Camera-type eye (tissue), 1 donor: ENCODE measurements at places on chromosomes 5 and 9. TPM values are rescaled to one million over a fixed set of nuclear protein-coding genes. Genes with fewer than 3 reads are reported as not detected.

Gene PCDHGA7
- 11.2 TPM for total RNA-seq

Gene ANKRD18B
- total RNA-seq, result 3.3 TPM

Gene PCDHB16
- total RNA-seq, result 9.2 TPM

Gene PCDHA3
- 4.6 TPM for total RNA-seq

Gene PCDHAC2
- total RNA-seq, result 39.0 TPM

Gene SPATA31C1
- not detected for total RNA-seq

Gene IL5
- total RNA-seq, result not detected

Gene PCDHGA3
- total RNA-seq, result 7.5 TPM

Gene RAD50
- total RNA-seq, result 46.0 TPM

Gene HTR1A
- total RNA-seq, result not detected

Gene EIF4E1B
- 0.55 TPM for total RNA-seq

Gene FAM221B
- not detected for total RNA-seq

Gene SLC22A4
- total RNA-seq, result 4.0 TPM

Gene TBCA
- 73.8 TPM for total RNA-seq

Gene TAF11L10
- total RNA-seq, result not detected

Gene IL4
- total RNA-seq, result not detected

Gene TRPM3
- 207 TPM for total RNA-seq

Gene C9orf78
- 57.0 TPM for total RNA-seq

Gene ARSB
- 31.9 TPM for total RNA-seq

Gene HACD4
- total RNA-seq, result 5.1 TPM

Gene SPATA6L
- total RNA-seq, result 4.7 TPM

Gene LMAN2
- 150 TPM for total RNA-seq

Gene CATSPER3
- total RNA-seq, result not detected

Gene BBLN
- total RNA-seq, result 103 TPM

Gene SLC4A9
- total RNA-seq, result not detected

Gene F12
- 1.9 TPM for total RNA-seq

Gene ADAMTS12
- 28.0 TPM for total RNA-seq

Gene CCDC152
- 6.1 TPM for total RNA-seq

Gene FOXD4L4
- 0.22 TPM for total RNA-seq

Gene TAF11L12
- not detected for total RNA-seq

Gene OLFM1
- total RNA-seq, result 48.8 TPM

Gene ARL14EPL
- not detected for total RNA-seq

Gene THBS4
- 217 TPM for total RNA-seq

Gene PCDH12
- 8.6 TPM for total RNA-seq

Gene OTULINL
- 12.1 TPM for total RNA-seq

Gene DNAI1
- total RNA-seq, result 0.27 TPM

Gene GCNT4
- 0.71 TPM for total RNA-seq

Gene GRXCR2
- total RNA-seq, result not detected

Gene SHB
- total RNA-seq, result 14.2 TPM

Gene LRRC19
- total RNA-seq, result not detected

Gene STXBP1
- 237 TPM for total RNA-seq

Gene IFNA21
- total RNA-seq, result not detected

Gene STK32A
- total RNA-seq, result 17.7 TPM

Gene NR5A1
- total RNA-seq, result not detected

Gene ZBTB6
- 29.5 TPM for total RNA-seq

Gene CDH9
- total RNA-seq, result 1.6 TPM

Gene NACC2
- 9.8 TPM for total RNA-seq

Gene BARHL1
- not detected for total RNA-seq

Gene IFNA2
- total RNA-seq, result not detected

Gene OTP
- not detected for total RNA-seq

Gene N4BP3
- 10.6 TPM for total RNA-seq

Gene SV2C
- total RNA-seq, result 3.1 TPM
